ENCODE measurements at places on chromosomes 4 and X.

DNA sequence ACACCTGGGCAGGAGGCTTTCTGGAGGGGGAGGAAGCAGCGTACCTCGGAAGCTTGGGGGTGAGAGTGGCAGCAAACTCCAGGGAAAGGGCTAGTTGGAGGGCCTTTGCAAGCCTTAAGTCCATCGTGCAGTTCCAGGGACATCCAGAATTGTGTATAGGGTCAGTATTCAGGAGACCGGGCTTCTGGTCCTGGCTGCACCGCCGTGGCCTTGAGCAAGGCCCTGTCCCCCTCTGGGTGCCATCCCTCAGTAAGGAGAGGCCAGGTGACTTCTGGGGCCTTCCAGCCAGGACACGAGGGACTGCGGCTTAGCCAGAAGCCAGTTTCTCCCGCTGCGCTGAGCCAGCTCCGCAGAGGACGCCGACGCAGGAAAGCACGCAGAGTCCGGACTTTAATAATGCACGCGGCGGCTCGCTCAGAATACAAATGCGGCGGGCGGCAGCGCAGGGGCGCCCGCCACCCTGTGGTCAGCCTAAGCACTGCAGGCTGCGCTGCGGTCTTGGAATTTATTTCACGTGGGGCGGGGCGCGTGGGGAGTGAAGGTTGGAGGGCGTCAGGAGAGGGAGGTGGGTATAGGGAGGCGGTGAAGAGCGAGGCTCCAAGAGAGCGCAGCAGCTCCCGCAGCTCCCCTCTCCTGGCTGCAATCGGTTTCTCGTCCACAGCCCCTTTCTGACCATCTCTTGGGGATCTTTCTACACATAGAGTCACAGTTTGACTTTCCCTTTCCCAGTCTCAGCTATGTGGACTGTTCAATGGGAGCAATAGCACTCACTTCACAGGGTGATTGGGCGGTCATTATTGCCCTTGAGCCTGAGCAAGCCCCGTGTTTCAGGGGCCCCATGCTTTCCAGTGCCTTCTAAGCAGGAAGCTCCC is 94.1 kb upstream of the GPR50 start:
- no peak for DNase-seq

- no peak for DNase-seq
These were observed 48.4 kb upstream of the MAP3K15 start for GRCh38 chrX:19563746-19564145.

- DNase-seq = no peak
These were observed 198.8 kb upstream of the FAT4 start for GRCh38 chr4:125115941-125116340.

- DNase-seq = no peak
These were observed 907.1 kb downstream of the FAT4 start for GRCh38 chr4:126221717-126222340.
